Nasal cavity respiratory epithelium epithelial cell of viscerocranial mucosa (primary cell): ENCODE measurements at places on chromosomes 2 and 18. TPM values are rescaled to one million over a fixed set of nuclear protein-coding genes. Genes with fewer than 3 reads are reported as not detected.

The DAPL1 gene
- 1.1 TPM in 1 of 2 replicates, not detected in the other for total RNA-seq

The ZNF638 gene
- total RNA-seq = 107 and 128 TPM in 2 replicates

The STAT4 gene
- 9.2 and 10.9 TPM in 2 replicates for total RNA-seq

The TMEM37 gene
- total RNA-seq = 0.43 TPM in 1 of 2 replicates, not detected in the other

The OTOS gene
- total RNA-seq = not detected in 2 replicates

The SEPTIN2 gene
- total RNA-seq = 150 and 288 TPM in 2 replicates

The MGAT4A gene
- 4.1 and 6.8 TPM in 2 replicates for total RNA-seq

The RAB27B gene
- total RNA-seq = 31.8 and 45.6 TPM in 2 replicates

The SPR gene
- 10.6 and 24.2 TPM in 2 replicates for total RNA-seq

The GPAT2 gene
- under 0.01 and 0.07 TPM in 2 replicates for total RNA-seq

The ANKRD23 gene
- 0.34 and 1.7 TPM in 2 replicates for total RNA-seq

The FAM136A gene
- 24.5 and 24.9 TPM in 2 replicates for total RNA-seq

The CDK15 gene
- total RNA-seq = not detected in 2 replicates

The LYPD6 gene
- total RNA-seq = 1.4 TPM in 2 replicates

The MERTK gene
- total RNA-seq = 1.4 and 8.7 TPM in 2 replicates
